ENCODE measurements at places on chromosomes 5 and 9. TPM values are rescaled to one million over a fixed set of nuclear protein-coding genes. Genes with fewer than 3 reads are reported as not detected.

The FRMPD1 gene
- 0.03 TPM for total RNA-seq

The PCSK1 gene
- 0.35 TPM for total RNA-seq

The SPINK7 gene
- not detected for total RNA-seq

The NR2F1 gene
- total RNA-seq: 3.8 TPM

The HTR1A gene
- not detected for total RNA-seq

The IFNE gene
- total RNA-seq: 1.6 TPM

The PCAT7 gene
- 0.78 TPM for total RNA-seq

The GABRA6 gene
- not detected for total RNA-seq

The ARL10 gene
- total RNA-seq: 0.61 TPM

The IFNK gene
- total RNA-seq: not detected

The FAM78A gene
- total RNA-seq: 0.32 TPM

The KIAA0825 gene
- 0.42 TPM for total RNA-seq

The C9orf50 gene
- not detected for total RNA-seq

The SLC38A9 gene
- total RNA-seq: 23.6 TPM

The PITX1 gene
- total RNA-seq: 32.5 TPM
